ENCODE measurements at places on chromosomes 5 and 9.
A peak's percentile ranks its signal among the peaks of the same experiment; 100 is the strongest.

- no peak for DNase-seq
Observed at GRCh38 chr5:67133776-67134175, 62.8 kb downstream of the CD180 start.

DNA sequence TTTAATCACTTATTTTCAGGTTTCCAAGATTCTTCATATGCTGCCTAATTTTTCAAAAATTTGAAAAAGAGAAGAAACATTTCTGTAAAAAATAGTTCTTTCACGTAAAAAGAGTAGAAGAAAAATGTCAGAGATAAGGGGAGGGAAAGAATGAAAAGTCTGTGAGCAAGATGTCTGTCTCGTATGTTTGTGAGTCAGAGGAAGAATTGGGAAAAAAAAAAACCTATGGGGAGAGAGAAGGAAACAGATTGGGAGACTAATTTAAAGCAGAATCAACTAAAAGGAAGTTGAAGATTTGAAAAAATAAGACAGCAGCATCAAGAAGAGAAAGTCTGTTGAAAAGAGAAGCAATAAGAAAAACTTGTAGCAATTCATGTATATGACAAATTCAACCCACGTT is 456.3 kb downstream of the HINT1 start:
- no peak for DNase-seq

- no peak for DNase-seq
Observed at GRCh38 chr5:165622864-165623536, 2117.6 kb downstream of the MAT2B start.

GRCh38 chr9:136643596-136644342 is 18.9 kb upstream of the EGFL7 start:
- DNase-seq, result no peak

- DNase-seq, result no peak
Observed at GRCh38 chr9:81069038-81069795, 620.1 kb downstream of the TLE1 start.

GRCh38 chr9:91341749-91342148 is 20.0 kb downstream of the AUH start:
- no peak for DNase-seq

- no peak for DNase-seq
Observed at GRCh38 chr9:20646656-20647055, 24.4 kb upstream of the MLLT3 start.

DNA sequence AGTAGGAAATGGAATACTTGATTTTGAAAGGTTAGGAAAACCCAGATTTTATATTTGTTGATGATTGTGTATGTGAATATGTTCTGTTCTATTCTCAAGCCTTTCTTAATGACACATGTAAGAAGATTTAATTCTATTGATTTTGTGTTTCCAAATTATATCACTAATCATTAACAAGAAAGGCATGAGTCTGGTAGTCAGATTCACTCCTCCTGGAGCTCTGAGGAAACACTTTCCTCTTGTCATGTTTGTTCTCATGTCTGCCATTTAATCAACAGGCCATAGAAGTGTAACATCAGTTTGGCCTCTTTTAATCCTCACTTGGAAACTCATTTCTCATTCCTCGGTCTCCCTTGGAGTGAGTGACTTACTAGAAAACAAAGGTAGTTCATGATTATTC is 40.6 kb upstream of the F2R start:
- DNase-seq, result no peak

- DNase-seq, result peak; percentile 2
Observed at GRCh38 chr5:98734646-98735045, 38.8 kb upstream of the RGMB start.

- DNase-seq, result no peak
Observed at GRCh38 chr9:97504381-97505216, 3.1 kb downstream of the TMOD1 start.

- no peak for DNase-seq
Observed at GRCh38 chr9:96419691-96419969, 1.5 kb upstream of the ZNF367 start.

- no peak for DNase-seq
Observed at GRCh38 chr5:168123631-168124528, 167.6 kb upstream of the WWC1 start.

- DNase-seq, result no peak
Observed at GRCh38 chr5:148793261-148793660, 33.1 kb upstream of the ADRB2 start.

DNA sequence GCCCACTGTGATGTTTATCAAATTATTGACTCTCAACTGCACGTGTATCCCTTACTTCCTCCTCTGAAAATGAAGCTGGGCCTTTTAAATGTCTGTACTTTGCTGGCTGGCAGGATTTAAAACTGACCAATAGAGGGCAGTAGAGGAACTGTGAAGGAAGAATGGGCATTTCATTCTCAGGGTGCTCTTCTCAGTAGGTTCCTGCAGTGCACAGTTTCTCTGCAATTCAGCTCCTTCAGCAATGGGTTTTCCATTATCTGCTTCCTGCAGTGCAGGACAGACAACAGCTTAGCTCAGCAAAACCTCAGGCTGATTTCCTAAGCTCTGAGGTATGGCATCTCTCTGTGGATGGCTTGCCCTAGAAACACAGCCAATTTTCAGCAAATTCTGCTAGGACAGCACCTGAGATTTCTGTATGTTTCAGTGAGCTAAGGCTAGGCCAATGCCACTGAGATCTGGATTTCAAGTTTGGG is 298.4 kb upstream of the PRDM9 start:
- peak; percentile 42 for DNase-seq

DNA sequence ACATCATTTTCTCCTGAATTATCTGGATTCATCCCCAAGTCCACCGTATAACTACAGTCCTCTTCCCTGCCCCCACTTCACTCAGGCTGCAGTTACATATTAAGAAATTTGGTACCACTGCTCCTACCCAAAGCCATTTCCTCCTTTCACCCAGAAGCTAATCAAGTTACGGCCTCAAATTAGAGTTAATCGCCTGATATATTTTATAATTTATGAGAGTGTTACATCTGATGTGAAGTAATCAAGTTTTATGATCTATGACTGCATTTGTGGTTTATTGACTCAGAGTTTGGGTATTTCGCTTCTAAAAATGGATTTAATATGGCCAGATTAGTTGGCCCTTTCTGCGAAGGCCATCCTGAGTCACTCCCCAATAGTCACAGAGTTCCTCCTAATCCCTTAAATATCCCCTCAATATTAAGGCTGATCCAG is 223.6 kb upstream of the KIF2A start:
- DNase-seq, result no peak

DNA sequence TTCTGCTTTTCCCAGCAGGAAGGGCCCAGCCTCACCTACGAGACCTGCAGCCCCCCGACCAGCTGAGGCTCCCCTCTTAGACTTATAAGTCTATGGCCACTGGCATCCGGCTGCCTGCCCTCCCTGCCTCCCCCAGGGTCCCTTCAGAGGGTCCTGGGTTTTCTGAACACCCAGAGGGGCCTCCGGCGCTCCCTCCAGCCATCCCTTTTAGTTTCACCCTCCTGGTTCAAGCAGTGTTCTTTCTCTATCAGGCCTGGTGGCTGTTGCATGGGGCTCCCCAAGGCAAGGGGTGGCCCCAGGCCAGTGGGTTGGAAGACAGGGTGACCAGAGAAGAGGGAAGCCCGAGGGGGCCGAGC is 21.8 kb downstream of the GOLGA2 start:
- DNase-seq, result no peak

DNA sequence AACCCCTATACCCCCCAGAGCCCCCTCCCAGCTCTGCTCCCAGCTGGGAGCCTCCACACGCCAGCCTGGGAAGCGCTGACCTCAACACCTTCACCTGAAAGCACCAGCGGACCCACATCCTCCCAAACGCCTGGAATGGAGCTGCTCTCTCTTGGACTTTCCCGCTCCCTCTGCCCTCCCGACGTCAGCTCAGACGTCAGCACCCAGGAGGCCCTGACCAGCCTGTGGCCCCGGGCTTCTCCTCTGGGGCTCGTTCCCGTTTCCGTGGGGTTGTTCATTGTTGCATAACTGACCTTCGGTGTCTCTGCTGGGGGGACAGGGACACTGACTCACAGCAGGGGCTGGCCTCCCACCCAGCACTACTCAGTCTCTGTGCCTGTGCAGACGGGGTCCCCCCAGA is 35.0 kb upstream of the SLC6A3 start:
- DNase-seq, result no peak

- DNase-seq, result no peak
Observed at GRCh38 chr5:171415115-171415730, 4.2 kb upstream of the FGF18 start.

DNA sequence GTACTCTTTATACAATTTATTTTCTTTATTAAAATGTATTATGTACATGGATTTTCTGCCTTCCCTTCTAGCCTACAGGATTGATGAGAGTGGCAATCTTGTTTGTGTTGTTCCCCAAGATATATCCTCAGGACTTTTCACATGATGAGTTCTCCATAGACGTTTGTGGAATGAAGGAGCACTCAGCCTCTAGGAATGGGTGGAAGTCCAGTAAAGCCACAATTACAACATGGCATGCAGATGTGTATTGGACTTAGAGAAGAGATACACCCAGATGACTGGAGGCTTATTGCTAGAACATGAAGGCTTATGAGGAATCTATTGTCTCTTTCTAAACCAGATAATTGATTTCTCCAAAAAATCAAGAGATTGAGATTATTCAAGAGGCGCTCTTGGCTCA is 8.2 kb upstream of the DOCK2 start:
- no peak for DNase-seq

- DNase-seq, result peak; percentile 50
Observed at GRCh38 chr5:91641730-91642350, 258.7 kb upstream of the ARRDC3 start.
